ENCODE measurements at places on chromosomes 1 and 21.

DNA sequence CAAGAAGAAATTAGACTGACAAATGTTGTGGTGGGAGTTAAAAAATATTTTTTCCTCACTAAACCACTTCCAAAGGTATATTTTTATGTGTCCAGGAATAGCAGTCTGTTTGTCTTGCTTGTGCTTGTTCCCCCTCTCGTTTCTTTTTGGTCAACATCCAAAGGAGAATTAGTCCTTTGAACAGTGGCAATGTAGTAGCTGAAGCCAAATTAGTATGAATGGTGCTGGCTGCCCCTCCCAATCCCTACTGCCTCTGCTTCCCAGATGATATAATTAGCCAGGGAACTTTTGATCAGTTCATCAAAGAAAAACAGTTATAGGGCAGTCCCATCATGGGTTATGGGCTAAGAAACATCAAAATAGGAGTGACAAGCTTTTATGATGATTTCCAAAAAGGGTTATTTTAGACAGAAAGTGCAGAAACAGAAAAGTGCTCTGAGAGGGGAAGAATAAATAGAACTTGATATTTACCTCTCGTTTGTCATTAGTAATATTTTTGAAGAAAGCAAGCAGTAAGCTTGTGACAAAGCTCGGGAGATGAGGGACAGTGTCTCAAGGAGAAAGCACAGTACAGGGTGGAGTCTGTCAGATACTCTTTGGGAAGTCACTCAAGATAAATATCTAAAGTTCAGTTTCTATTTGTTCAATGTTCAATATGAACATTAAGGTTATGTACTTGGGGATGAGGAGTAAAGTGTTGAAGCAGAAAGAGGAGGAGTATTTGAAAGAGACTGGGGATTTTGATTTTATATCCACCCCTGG, 239.1 kb downstream of the HLX start:
- no peak for DNase-seq

DNA sequence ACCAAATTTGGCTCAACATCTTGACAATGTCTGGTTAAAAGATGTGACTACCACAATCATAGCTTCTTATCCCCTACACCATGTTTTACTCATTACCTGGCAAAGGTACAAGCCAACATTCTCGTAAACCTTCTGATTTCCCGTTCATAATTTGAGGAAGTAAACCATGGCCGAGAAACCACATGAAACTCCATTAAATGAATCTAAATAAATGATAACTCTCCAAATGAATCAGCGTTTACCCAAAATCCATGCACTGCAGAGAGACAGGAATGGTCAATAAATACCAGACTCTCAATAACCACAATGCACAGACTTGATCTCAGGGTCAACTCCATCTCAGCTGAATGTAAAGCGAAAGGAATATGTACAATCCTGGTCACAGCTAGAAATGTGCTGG, 125.2 kb downstream of the TYW3 start:
- DNase-seq, result no peak

DNA sequence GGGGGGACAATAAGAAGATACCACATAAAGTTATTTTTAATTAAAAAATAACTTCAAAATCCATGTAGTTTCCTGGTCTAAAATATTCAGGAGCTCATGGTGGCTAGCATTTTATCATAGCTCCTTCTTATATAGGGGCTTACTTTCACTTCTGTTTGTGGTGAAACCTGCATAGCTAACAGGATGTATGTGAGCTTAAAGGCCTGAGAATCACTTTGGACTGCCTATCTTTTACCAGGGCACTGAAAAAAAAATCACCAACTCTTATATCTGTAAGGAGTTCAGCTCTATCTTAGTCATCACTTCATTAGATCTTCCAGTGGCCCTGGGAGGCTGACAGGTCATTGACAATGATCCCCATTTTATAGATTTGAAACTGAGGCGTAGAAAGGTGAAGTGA, 21.3 kb downstream of the UROD start:
- DNase-seq, result no peak

GRCh38 chr1:72253132-72253531, 29.2 kb downstream of the NEGR1 start:
- no peak for DNase-seq

DNA sequence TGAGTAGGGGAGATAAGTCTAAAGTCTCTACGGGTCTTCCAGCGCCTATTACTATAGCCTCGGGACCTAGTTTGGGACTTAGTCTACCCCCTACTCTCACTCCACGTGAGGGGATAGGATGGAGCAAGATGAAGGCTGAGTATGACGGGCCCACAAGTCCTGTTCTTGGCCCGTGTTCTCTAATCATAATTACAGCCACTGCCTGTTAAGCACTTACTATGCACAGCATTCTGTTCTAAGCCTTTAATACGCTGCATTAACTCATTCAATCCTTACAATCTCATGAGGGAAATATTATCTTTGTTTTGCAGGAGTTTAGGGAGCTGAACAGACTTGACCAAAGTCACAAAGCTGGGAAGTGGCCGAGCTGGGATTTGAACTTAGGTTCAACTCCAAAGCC, 23.9 kb upstream of the EPB41 start:
- no peak for DNase-seq

GRCh38 chr1:44208226-44208625, 5.0 kb upstream of the DMAP1 start:
- DNase-seq, result no peak

DNA sequence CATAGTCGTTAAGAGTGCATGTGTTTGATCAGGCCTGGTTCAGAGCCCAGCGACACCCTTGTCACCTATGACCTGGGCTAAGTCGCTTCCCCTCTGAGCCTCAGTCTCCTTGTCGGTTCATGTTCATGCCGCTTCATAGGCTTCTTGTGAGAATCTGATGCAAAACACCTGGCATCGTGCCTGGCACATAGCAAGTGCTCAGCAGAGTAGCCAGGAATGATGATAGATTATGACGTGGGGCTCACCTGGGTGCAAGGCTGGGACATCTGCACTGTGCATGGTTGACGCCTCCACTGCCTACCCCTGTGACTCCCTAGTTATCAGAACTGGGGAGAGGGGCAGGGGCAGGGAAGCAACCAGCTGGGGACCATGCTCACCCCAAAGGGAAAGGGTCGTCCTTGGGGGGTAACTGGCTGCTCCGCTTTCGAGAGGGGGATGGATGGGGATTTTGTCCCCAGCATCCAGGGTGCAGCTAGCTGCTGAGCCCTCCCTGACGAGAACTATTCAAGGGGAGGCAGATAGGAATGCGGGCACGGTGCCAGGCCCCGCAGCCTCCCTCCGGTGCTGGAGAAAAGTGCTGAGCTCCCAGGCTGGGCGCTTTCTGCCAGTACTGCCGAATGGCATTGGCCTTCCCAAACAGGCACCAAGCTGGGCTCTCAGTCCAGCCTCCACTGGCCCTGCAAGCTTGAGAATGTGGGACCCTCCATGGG, 9.3 kb downstream of the EFHD2 start:
- DNase-seq, result no peak

- DNase-seq, result no peak
These were observed 47.6 kb downstream of the TYW3 start for GRCh38 chr1:74780594-74780993.

- no peak for DNase-seq
These were observed 437.9 kb downstream of the MATN1 start for GRCh38 chr1:30285501-30285932.

- DNase-seq, result no peak
These were observed 12.2 kb downstream of the RHBDL2 start for GRCh38 chr1:38929476-38929875.

DNA sequence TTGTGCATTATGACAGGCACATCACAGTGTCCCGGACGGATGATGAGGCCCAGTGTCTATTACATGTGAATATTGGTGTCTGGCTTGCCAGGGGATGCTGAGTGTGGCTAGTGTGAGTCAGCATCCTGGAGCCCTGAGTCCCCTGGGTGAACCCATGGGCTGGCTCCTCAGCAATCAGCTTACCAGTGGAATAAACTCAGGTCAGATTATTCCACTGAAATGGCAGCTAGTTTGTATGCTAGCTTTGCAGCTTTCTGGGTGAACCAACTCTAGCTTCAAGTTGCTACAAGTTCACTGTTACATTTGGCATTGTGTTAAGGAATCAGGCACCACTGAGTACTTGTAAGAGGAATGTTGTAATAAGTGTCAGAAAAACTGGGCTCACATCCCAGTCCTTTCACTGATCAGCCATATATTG, 23.9 kb upstream of the RPTN start:
- no peak for DNase-seq

GRCh38 chr1:119779869-119780356, 11.2 kb upstream of the HMGCS2 start:
- no peak for DNase-seq

DNA sequence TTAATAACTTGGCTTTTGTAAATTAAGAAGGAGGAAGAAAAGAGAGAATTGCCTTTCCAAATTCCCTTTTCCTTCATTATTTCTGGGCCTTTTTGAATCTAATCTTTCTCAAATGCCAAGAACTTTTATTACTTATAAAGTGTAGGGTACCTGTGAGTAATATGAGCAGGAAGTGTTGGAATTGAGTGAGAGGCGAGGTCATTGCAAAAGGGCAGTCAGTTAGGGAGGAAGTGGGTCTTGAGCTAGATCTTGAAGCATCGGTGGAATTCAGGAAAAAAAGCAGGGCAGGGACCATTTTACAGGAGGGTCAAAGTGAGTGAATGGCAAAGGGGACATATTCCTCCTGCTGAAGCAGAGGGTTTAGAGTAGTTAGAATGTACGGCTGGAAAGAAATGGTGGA, 23.4 kb downstream of the DDI2 start:
- no peak for DNase-seq

GRCh38 chr1:235986869-235987268, 78.0 kb downstream of the NID1 start:
- DNase-seq, result no peak

DNA sequence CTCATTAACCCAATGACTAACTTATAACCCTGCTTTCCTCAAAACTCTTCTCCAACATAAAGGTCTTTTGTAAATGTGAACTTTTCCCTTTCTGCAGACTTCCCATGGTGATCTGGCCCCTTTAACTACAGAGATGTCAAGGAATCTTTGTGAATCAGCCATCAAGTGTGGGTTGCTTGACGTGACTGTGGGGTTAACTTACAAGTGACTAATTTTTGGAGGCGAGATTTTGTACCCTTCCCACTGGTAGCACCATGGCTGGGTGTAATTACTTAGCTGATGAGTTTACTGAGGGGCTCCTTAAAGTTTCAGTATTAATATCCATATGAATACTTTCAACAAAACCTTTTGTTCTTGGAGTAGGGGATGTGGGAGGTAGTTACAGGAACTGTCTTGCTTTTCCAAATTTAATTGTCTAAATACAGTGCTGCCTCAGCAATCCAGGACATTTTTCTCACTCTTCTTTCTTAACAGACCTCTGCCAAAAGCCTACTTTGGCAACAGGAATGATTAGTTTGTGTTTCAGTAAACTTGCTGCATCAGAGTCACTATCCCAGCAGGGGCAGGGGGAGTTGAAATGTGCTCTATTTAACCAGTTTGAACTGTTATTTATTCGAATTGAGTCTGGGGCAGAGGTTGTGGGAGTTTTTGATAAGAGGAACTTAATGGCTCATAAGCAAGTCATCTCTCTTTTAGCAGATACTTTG, 217.3 kb upstream of the FGGY start:
- no peak for DNase-seq

DNA sequence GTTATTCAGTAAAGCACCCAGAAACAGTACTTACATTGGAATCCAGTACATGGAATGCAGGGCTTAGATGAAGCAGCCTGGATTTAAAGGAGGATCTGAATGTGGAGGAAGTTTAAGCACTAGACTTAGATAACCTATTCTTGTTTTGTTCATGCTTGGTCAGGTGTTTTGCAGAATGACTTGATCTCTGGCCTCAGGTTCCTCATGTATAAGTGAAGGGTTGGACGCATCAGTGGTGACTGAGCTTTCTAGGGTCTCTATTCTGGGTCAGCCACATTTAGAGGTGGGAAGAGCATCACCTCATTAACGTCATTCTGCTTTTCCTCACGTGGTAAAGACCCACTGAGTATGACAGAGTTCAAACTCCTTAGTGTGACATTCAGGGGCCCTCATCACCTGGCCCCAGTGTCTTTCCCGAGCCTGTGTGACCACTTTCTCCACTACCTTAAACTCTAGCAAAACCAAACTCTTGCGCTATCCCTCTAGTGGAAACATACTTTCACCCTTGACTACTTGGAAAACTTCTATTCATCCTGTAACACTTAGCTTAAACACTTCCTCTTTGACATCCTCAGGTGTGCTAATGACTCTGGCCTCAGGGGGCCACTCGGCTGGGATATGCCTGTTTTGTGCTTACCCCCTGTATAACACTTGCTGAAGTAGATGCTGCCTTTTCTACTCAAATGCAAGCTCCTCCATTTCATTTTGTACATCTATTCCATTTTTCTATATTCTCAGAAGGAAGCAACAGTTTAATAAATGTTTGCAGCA, 871 bp upstream of the ERICH3 start:
- no peak for DNase-seq

GRCh38 chr1:105254906-105255305, 1505.2 kb downstream of the AMY1C start:
- DNase-seq, result no peak

DNA sequence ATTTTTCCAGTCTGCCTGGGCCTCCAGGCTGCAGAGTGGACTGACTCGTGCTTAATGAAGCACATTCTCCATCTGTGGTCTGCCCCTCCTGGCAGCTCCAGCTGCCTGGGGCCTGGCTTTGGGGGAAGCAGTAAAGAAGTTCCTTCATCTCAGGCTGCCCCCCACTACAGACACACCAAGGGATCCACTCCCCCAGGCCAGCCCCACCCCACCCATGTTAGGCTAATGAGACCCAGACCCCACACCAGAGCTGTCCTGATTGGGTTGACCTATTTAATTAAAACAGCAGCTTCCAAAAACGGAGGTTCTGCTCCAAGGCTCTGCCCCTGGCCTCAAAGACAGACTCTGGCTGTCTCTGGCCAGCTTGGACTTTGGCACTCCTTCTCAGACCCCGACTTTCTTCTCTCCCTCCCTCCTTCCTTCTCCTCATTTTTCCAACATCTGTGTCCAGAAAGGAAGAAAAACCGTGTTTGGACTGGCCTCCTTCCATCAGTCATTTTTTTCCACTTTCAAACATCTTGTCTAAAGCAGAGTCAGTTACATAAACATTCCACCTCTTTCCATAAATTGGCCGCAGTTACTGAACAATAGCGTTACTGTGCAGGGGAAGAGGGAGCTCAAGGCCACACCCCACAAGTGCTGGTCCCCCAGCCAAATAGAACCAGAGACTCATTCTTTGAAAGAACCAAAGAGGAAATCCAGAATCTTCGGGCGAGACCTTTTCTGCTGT, 29.7 kb downstream of the SERTAD4 start:
- DNase-seq, result no peak

GRCh38 chr1:202143768-202144401, 652 bp downstream of the ARL8A start:
- DNase-seq, result no peak

DNA sequence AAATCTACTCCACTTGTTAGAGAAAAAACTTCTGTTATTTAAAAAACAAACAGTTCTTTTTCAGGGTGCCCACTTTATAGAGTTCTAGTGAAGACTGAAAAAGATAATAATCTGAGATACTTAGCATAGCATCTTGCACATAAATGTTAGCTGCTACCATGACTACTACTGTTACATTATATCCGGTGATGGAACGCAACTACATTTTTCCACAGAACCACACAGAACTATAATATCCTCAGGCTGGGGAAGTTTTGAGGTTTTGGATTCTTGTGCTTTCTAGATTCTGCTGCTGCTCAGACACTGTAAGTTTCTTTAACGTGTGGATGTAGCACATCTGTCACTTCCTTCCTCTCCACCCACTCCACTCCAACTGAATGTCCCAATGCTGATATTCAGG, 110.3 kb downstream of the PTPN14 start:
- DNase-seq, result no peak

- no peak for DNase-seq
These were observed 4.9 kb downstream of the CSTB start for GRCh38 chr21:43771199-43771675.

GRCh38 chr1:224348137-224348536, 8.5 kb upstream of the CNIH4 start:
- no peak for DNase-seq

- no peak for DNase-seq
These were observed 68.9 kb upstream of the PGBD5 start for GRCh38 chr1:230495076-230495475.
